Fibroblast of skin of right quadriceps (primary cell): ENCODE measurements at places on chromosomes 1 and 21.
A peak's percentile ranks its signal among the peaks of the same experiment; 100 is the strongest.

DNA sequence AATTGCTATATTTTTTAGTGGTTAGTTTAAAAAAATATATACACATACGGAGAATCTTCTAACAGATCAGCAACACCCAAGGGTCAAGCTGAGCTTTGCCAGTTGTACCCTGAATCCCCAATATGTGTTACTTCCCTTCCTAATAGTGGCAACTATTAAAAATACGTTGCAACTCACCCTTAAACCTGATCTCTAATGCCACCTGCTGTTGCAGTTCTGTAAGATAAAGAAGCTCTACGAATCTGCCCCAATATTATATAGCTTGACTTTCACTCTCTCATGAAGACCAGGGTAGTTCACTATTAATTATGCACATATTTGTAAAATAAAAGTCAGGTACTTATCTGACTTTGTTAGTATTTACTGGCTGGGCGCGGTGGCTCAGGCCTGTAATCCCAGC lies 58.4 kb downstream of the ASH1L start:
- DNase-seq, result peak; percentile 20

- no peak for DNase-seq
Observed at GRCh38 chr1:90393025-90393424, 324.1 kb downstream of the BARHL2 start.

GRCh38 chr1:221832617-221833016 lies 90.7 kb upstream of the DUSP10 start:
- no peak for DNase-seq

DNA sequence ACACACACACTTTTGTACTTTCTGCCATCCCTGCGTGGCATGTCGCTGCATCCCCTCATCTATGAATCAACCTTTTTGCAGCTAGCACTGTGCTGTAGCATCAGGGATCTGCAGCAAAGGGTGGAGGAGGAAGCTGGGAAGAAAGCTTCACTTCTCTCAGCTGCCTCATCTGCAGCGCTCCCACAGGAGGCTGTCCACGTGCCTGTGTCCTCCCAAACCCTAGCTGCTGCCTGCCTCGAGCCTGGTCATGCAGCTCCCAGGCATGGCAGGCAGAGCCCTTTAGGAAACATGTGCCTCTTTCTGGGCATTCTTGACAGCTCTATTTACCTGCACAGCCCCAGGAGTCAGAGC lies 262.1 kb upstream of the SGIP1 start:
- DNase-seq, result peak; percentile 79

DNA sequence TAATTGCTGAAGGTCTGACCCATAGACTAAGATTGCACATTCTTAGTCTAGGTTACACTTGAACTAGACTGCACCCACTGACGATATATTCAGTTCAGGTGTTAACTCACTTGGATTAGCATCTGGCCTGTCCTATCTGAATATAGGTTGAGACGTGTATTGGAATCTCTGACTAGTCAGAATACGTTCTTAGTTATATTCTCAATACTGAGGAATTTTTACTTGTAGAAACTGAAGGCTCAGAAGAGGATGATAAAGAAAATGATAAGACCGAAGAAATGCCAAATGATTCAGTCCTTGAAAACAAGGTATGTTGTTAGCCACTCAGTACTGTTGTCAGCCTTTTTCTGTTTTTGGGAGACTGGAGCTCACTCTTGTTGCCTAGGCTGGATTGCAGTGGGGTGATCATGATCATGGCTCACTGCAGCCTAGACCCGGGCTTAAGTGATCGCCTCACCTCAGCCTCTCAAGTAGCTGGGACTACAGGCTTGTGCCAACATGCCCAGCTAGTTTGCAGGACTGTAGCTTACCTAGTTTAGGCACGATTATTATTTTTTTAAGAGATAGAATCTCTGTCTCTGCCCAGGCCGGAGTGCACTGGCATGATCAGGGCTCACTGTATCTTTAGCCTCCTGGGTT lies 10.8 kb downstream of the CCDC17 start:
- DNase-seq, result no peak

DNA sequence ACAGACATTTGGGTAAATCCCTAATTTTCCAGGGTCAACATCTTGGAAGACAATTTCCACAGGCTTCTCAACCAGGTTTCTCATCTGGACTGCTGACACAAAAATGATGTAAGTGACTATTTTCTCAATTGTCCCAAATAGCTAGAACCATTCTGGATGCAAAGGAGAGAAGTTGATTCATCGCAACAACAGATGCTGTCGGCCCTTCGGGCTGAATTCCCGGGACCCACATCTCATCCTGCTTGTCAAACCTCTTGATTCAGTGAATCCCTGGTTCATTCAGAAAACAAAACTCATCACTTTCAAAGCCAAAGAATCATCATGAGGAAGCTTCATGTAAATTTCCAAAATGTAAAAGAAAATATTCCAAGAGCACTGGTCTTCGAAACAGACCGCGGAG lies 251.8 kb downstream of the NPHP4 start:
- DNase-seq, result no peak

DNA sequence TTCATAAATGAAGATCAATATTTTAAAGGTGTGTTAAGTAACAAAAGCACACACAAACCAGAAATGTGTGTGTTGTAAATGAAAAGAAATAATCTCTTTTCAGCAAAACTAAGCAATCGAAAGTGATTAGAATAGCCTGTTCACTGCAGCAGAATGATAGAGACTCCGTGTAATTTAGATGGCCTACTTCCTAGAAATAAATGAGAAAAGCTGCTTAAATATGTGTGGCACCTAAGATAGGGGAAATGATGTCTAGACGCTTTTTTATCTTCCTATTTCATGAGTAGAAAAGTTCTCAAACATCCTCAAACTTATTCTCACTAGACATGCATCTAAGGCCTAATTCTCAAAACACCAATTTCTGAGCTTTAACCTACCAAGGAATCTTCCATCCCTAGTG lies 124.7 kb upstream of the BRINP3 start:
- DNase-seq, result no peak

GRCh38 chr1:205515781-205516253 lies 11.3 kb downstream of the CDK18 start:
- no peak for DNase-seq

DNA sequence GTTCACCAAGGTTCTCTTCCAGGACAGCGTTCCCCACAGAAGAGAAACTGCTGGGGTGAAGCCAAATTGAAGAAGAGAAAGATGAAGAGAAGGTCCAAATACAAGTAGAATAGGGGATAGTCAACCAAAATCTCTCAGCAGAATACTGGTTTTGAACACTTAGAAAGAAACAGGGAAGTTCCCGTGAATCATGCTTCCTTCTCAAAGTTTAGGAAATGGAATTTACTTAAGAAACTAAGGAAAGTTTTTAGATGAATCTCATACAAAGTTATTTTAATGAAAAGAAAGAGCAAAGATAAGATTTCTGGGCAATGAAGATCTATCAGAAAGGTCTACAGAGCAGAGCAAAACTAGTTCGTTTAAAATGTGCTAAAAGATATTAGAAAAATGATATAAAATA lies 43.3 kb downstream of the EXO1 start:
- DNase-seq, result no peak

GRCh38 chr1:203593723-203594122 lies 32.9 kb upstream of the ATP2B4 start:
- DNase-seq, result no peak

GRCh38 chr1:160169553-160170399 lies 18.4 kb downstream of the ATP1A4 start:
- DNase-seq, result no peak

GRCh38 chr21:41765973-41766882 lies 624 bp downstream of the RIPK4 start:
- no peak for DNase-seq

- DNase-seq, result no peak
Observed at GRCh38 chr1:59006289-59006658, 222.4 kb upstream of the JUN start.

DNA sequence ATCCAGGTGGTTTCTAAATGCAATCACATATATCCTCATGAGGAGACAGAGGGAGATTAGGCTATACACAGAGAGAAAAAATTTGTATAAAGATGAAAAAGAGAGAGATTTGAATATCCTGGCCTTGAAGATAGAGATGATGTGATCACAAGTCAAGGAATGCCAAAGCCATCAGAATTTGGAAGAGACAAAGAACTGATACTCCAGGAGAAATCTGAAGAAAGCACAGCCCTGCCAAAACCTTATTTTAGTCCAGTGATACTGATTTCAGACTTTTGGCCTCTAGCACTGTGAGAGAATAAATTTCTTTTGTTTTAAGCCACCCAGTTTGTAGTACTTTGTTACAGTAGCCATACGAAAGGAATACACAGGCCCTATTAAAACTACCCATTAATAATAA lies 33.4 kb downstream of the DOCK7 start:
- DNase-seq, result no peak

DNA sequence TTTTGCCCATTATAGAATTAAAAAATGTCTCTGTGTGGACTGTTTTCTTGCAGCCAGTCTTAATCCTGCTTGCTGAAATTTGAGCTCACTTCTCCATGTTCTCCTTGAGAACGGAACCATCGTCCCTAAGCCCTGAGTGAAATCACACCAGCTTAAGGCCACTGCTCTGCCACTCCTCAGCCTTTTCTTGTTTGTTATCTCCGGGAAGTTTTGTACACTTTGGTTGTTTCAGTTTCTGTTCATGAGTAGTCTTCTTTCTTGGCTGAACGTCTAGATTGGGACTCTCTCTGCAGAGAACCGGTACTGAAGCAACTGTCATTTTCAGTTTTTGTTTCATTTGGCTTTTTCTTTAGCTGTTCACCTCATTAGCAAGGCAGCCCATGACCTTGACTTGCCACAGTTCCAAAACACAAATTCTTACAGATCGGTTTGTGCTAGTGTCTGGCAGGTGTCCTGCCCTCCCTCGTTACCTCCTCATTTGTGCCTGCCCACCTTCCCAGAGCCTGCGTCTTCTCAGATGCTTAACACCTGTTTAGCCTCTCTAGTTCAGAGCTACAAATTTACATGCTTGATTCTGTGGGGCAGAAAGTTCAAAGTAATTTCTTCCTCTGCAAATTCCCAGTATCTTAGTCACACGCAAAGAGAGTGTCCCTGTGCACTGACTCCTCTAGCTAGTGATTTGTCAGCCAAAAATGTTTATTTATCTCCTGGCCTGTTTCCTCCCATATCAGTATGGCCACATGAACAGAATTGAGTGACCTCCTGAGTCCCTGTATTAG lies 12.4 kb downstream of the PSEN2 start:
- DNase-seq, result peak; percentile 14

- DNase-seq, result peak; percentile 74
Observed at GRCh38 chr21:17451364-17451891, 61.4 kb upstream of the CXADR start.

GRCh38 chr1:162404550-162405160 lies 7.3 kb downstream of the SH2D1B start:
- peak; percentile 65 for DNase-seq

- peak; percentile 36 for DNase-seq
Observed at GRCh38 chr1:214958486-214958885, 124.1 kb upstream of the KCNK2 start.

DNA sequence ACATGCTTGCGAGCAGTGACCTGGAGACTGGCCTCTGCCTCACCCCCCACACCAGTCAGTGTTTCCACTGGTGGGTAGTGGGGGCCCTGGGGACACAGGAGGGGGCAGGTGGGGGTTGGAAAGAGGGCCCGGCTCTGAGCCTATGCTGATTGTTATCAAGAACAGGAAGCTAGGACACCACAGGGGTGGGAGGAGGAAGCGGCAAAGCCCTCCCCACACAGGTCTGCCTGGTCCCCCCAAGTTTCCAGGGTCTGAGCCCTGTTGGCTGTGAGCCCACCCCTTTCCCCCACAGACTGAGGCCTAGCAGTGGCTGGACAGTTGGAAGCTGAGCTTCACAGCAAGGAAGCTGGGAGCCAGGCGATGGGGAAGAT lies 1.6 kb upstream of the PTPN7 start:
- no peak for DNase-seq

GRCh38 chr1:8374812-8375211 lies 56.9 kb downstream of the SLC45A1 start:
- DNase-seq, result peak; percentile 46

DNA sequence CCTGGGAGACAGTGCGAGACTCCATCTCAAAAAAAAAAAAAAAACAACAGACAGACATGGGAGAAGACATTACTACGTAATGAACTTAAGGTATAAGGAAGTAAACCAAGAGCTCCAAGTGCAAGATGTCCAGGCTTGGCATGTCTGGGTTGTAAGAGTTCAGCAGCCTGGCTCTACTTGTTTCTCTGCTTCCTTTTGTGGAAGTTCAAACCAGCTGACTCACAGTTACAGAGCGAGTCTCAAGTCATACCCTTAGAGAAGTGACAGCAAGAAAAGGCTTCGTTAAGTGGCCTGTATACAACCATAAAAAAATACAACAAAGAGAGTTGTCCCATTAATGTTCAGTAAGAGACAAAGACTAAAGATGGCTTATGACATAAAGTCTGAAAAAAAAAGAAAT lies 1.3 kb downstream of the RIT1 start:
- peak; percentile 27 for DNase-seq

- DNase-seq, result peak; percentile 76
Observed at GRCh38 chr1:12434174-12434573, 183.8 kb downstream of the DHRS3 start.

DNA sequence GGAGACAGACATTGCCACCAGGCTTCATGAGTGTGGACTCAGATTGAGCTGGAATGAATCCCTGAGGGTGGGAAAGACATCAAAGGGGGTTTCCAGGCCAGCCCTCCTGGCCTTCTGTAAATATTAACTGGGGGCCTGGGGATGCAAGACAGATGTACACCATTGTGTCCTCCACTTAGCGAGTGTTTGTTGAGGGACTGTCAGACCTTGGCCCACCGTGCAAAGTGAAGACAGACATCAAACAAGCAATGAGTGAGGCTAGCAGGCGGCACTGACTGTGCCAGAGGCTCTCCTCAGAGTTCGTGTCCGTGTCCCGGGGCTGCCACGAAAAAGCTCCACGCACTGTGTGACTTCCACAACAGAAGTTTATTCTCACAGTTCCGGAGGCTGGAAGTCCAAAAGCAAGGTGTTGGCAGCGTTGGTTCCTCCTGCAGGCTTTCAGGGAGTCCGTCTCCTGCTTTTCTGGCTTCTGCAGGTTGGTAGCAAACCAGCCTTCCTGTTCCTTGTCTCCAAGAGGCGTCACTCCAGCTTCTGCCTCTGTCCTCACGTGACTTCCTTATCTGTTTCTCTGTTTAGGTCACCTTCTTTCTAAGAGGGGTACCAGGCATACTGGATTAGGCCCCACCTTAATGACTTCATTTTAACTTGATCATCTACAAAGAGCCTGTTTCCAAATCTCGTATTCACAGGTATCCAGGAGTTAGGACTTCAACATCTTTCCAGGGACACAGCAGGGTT lies 59.1 kb downstream of the DISP3 start:
- no peak for DNase-seq

- DNase-seq, result no peak
Observed at GRCh38 chr21:28437061-28437460, 555.6 kb downstream of the LTN1 start.

DNA sequence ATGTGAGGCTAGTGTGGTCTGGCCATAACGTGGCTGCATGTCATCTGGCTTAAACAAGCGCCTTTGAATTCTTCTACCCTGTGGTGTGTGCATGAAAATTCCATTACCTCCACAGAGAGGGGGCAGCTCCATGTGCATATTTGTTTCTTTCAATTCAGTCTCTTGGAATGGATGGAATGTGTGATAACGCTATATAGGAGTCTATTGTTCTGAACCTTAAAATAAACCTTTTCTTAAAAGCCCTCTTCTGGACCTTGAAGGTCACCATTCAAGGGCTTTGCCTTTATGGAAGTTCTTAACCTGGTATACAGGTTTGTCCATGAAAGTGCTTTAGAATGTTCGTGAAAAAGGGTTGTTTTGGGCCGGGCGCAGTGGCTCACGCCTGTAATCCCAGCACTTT lies 118.2 kb upstream of the ADGRL2 start:
- peak; percentile 73 for DNase-seq

- DNase-seq, result no peak
Observed at GRCh38 chr1:72000809-72001208, 281.5 kb downstream of the NEGR1 start.

- DNase-seq, result peak; percentile 76
Observed at GRCh38 chr1:9441451-9442133, 97.7 kb upstream of the SLC25A33 start.
